ENCODE measurements at places on chromosomes 2 and 18.
A peak's percentile ranks its signal among the peaks of the same experiment; 100 is the strongest.

DNA sequence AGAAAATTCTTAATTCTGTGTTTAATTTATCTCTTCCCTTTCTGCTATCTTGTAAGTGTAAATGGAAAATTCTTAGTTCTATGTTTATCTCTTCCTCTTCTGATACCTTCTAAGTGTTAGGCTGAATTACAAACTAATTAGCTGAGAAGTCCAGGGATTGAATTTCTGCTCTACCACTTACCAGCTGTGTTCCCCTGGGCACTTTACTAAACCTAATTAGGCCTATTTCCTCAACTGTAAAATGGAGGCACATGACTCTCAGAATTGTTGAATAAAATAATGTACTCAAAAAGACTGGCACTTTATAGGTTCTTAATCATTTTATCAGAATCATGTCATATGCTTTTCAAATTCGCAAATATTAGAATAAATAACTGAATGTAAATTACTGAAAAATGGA, 146.3 kb downstream of the MAP2 start:
- no peak for DNase-seq

- DNase-seq: no peak
These were observed 30.3 kb upstream of the C2orf15 start for GRCh38 chr2:99111236-99111635.

GRCh38 chr2:31563273-31563839, 17.4 kb downstream of the SRD5A2 start:
- no peak for DNase-seq

- no peak for DNase-seq
These were observed 104.1 kb upstream of the TRIB2 start for GRCh38 chr2:12612671-12613070.

- DNase-seq: no peak
These were observed 71.4 kb upstream of the MBOAT2 start for GRCh38 chr2:9074930-9075329.

- DNase-seq: no peak
These were observed 186.1 kb downstream of the ZFP36L2 start for GRCh38 chr2:43040084-43040854.

DNA sequence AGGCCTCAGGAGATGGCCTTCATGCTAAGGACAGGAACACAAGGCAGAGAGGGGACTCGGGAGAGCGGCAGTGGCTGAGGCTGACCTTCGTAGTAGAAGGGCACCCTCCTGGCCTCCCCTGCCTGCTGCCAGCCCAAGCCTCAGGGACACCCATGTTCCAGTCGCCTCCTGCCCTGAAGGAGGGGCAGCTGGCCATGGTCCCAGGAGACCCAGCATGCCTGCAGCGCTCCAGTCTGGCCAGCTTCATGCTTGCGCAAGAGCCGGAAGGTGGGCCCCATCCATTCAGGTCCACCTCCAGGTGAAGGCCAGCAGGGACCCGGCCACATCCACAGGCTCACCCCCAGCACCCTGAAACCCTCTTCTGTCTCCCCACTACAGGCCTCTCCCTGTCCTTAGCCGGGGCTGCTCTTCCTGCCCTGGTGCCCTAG, 35.0 kb downstream of the BIN1 start:
- DNase-seq: no peak

DNA sequence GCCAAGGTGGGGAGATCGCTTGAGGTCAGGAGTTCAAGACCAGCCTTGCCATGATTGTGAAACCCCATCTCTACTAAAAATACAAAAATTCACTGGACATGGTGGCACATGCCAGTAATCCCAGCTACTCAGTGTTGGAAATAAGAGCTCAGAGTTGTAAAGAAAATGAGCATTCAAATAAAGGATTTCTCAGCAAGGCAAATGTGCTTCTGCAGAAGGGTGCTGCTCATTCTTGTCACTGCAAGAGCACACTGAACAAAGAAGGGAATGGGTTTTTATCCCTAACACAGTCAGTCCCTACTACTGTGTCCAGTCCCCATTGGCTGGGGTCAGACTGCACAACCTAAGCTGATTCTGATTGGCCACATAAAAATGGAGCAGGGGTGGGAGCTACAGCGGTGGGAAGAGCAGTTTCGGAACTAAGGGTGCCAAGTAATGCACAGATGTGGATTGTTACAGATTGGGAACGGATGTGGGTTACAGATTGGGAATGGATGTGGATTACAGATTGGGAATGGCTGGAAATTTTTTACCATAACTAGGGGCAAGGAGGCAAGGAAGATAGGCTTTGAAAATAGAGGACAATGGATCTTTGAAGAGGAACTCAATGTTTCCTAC, 31.1 kb upstream of the TRAPPC8 start:
- DNase-seq: no peak

GRCh38 chr2:236177604-236177966, 9.4 kb upstream of the GBX2 start:
- peak; percentile 60 for DNase-seq

- DNase-seq: no peak
These were observed 150.4 kb upstream of the ID2 start for GRCh38 chr2:8531481-8531880.

DNA sequence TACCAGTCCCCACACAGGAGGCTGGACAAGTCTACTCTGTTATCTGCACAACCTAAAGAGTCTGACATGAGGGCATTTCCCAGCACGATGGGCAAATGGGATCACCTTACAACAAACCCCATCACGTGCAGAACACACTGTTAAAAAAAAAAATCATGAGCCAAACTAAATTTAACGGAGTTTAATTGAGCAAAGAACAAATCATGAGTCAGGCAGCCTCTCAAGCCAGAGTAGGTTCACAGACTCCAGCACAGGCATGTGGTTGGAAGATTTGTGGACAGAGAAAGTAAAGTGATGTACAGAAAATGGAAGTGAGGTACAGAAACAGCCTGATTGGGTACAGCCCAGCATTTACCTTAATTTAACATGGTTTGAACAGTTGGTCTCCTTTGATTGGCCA, 59.9 kb downstream of the KYNU start:
- no peak for DNase-seq

GRCh38 chr2:150100834-150101233, 386.6 kb downstream of the RND3 start:
- no peak for DNase-seq

DNA sequence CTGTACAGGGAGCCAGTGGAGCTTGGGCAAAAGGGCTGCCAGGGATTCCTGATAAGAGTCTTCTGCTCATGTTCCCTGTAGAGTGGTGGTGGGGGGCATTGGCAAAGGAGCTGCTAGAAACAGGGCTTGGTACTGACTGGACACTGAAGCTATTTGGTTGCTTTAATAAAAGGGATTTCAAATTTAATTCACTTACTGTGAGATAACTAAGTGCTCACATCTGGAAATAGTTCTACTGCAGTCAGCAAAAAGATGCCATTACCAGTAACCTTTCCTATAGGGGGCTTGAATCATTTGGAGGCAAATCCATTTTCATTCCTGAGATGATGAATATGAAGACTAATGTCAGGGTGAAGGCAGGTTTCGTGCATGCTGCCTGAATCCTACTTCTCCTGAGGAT, 94.3 kb upstream of the DOCK10 start:
- no peak for DNase-seq

DNA sequence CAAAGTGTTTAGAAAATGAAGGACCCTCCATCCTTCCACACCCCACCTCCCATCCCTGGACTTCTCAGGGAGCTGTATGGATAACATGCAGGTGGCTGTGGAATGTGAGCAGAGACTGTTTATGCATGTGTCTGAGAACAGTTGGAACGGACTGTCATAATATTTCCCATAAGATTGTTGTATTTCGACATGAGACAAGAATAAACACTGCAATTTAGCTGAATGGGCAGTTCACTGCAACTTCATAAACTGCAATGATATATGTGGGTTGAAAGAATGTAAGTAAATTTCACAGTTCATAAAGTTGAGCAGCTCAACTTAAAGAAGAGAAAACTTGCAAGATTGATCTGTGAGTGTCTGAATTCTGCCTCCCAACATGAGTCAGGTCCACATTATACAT, 74.6 kb downstream of the MEP1B start:
- no peak for DNase-seq

GRCh38 chr18:25518716-25519053, 166.7 kb upstream of the ZNF521 start:
- no peak for DNase-seq

DNA sequence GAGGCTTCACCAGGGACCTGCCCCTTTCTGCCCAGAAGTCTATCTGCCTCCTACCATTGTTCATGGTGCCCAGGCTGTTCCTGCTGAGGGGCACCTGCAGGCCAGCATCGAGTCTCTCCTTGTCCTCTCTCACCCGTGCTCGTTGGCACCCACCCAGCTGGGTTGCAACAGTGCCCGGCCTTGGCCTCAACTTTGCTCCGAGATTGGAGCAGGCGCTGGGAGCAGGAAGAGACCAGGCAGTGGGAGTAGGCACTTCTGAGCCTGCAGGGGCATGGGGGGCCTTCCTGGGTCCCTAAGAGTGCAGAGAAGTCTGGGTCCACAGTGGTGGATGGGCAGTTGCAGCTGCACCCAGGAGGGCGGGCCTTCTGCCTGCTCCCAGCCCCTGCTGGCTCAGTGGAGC, 75.6 kb downstream of the NCOA1 start:
- DNase-seq: no peak

DNA sequence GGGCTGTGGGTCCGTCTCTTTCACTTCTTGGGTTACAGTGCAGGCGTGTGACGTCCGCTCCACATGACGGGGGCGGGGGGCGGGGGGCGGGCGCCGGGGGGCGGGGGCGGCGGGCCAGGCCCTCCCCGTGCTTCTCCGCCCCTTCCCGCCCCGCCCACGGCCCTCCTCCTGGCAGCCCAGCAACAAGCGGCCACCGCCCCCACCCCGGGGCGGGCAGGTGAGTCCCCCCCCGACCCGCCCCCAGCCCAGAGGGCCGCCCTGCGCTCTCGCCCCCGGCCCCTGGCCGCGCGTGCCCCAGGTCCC, 3.6 kb downstream of the ZNF516 start:
- peak; percentile 86 for DNase-seq

- no peak for DNase-seq
These were observed 71.1 kb downstream of the ANKRD44 start for GRCh38 chr2:197239434-197239833.

DNA sequence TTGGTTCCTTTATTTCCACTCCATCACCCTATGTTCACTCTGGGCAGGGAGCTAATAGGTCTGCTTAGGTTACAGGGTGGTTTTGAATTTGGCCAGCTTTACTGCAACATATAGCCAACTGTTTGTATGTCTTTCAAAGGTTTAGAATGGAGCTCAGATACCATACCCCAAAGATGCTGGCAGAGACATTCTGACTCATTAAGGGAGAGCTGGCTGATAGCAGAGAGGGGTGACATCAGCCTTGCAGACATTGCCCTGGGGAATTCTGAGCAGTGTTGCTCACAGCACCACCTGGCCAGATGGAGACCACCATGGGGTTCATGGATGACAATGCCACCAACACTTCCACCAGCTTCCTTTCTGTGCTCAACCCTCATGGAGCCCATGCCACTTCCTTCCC, 2.1 kb downstream of the PROKR1 start:
- DNase-seq: no peak

DNA sequence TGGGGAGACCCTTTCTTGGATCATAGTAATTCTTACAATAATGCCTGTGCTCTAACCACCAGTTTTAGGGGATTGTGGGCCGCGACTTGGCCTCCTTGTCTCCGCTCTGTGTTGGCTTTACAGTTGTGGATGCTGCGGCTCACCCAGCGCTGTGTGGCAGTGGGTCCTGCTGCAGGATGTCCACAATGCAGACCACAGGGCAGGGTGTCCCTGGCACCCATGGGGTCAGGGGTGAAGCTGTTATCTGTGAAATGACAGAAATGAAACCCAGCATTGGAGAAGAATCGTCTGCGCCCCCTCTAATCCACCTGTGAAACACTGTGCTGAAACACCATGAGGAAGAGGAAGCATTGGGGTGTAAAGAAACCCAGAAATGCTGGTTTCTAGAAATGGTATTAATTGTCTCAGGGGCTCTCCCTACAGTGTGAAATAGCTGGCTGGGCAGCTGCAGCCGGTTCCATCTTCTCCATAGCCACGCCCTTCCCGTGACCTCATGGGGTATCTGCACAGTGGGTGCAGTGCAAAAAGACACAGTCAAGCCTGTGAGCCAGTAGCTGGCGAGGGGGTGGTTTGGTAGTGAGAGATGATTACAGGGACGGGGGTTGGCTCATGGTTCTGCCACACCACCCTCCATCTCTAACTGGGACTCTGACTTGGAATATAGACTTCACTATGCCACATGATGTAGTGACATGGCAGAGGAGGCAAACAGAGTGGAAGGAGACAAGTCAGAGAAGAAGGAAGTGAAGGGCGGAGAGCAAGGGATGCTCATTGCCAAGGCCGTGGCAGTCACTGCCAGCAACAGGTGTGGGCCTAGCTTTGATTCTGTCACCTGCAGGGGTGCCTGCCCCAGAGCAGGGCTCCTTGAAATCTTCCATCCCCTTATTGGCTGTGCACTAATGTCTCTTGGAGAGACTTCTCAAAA, 16.2 kb downstream of the INPP4A start:
- no peak for DNase-seq

DNA sequence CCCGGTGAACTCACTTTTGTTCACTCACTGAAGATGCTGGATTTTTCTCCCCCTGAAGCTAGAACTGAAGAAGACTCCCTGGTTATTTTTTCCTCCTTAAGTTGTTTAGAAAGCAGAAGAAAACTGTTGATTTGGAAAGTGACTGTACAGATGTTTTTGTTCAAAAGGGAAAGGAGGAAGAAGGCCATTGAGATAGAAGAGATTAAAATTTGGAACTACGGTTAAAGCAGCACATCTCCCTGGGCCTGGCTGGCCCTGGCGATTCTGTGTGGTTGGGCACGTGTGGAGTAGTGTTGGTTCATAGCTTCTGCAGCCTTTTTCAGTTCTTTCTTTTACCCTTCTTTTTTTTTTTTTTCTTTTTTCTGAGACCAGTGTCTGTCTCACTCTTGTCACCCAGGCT, 109.2 kb downstream of the MAP4K4 start:
- DNase-seq: peak; percentile 54

- no peak for DNase-seq
These were observed 11.5 kb downstream of the GRB14 start for GRCh38 chr2:164609790-164610189.

DNA sequence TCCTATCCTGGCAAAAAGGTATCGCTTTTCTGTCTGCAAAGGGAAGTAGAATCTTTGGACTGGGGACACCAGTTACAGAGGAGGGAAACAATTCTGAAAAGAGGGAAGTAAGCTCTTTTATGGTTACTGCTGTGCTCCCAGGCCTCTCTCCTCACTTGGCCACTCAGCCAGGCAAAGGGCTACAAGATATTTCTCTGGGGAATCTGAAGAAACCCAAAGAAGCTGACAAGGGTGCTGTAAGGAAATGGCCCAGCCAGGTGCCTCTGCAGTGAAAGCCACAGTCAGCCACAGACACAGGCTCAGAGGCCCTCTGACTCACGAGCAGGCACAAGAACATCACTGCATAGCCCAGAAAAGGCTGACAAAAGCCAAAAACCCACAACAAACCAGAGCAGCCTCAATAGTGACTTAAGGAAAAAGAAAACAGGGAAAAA, 5.8 kb downstream of the HDLBP start:
- DNase-seq: peak; percentile 61

Measured in AG20443 (cell line).